Common myeloid progenitor, CD34-positive (primary cell): ENCODE measurements at places on chromosomes 7 and 10.

- H3K4me3 ChIP-seq: no peak overlapping the region
- H3K36me3 ChIP-seq: no peaks in the 10 kb centered on the region
- H3K4me1 ChIP-seq: no peaks in the 10 kb centered on the region
- no peaks in the 10 kb centered on the region for H3K27me3 ChIP-seq
- no peak overlapping the region for H3K27ac ChIP-seq
Observed at GRCh38 chr10:124240839-124241291, 147.5 kb upstream of the CHST15 start.

- H3K27ac ChIP-seq: no peak overlapping the region
- no peak for DNase-seq
- peaks cover 27% of the 10 kb centered on the region for H3K4me1 ChIP-seq
- H3K27me3 ChIP-seq: no peaks in the 10 kb centered on the region
- peaks cover 43% of the 10 kb centered on the region for H3K36me3 ChIP-seq
Observed at GRCh38 chr10:100983868-100984671, 3.2 kb downstream of the MRPL43 start.

- H3K36me3 ChIP-seq: no peaks in the 10 kb centered on the region
- no peaks in the 10 kb centered on the region for H3K27me3 ChIP-seq
- H3K27ac ChIP-seq: no peak overlapping the region
- no peak for DNase-seq
- no peak overlapping the region for H3K4me3 ChIP-seq
Observed at GRCh38 chr7:98511175-98511574, 105.9 kb upstream of the NPTX2 start.

DNA sequence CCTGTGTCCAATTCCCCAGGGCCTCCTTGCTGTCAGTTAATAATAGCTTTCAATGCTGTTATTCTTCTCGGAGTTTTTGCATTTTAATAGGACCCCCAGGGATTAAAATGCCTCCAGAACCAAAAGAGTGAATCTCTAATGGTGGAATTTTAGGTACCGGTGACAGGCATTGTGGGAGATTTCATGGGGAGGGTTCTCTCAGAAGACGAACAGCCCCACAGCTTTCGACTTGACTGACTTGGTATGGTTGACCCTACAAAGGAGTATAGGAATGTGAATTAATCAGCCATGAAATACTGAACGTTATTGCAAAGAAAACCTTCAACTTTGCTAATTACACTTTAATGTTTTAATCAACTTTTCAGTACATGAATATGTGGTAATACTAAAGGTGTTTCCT is 206.3 kb upstream of the FZD8 start:
- H3K27ac ChIP-seq: no peak overlapping the region
